ENCODE measurements at places on chromosomes 13 and 19. TPM values are rescaled to one million over a fixed set of nuclear protein-coding genes. Genes with fewer than 3 reads are reported as not detected.

- peak within 1 kb of the TSS; percentile 86 for H3K4me3 ChIP-seq
- peaks cover 8% of the 10 kb centered on the region for H3K4me1 ChIP-seq
- H3K27ac ChIP-seq: no peak within 1 kb of the TSS
- peak; percentile 59 for DNase-seq
- peaks cover 2% of the 10 kb centered on the region for H3K36me3 ChIP-seq
Observed at GRCh38 chr19:44643605-44644401, at the start of gene PVR. Gene PVR, plus strand, starts transcription at chr19:44643910. Its CDS starts 187 bp downstream, at chr19:44644097.

DNA sequence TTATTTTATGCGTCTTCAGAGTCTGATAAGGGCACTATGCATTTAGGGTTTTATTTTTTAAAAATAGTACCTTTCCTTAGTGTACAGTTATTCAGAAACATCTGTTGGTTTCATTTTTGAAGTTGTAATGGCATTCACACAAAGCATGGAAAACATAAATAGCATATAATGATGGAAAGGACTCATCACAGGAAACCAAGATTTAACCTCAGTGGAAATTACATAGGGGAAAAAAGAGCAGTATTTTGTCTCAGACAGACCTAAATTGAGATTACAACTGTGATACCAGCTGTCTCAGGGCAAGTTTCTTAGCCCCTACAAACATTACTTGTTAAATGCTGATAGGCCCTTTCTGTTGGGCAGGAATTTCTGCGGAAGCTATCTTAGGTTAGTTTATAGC is 57.2 kb downstream of the NHLRC3 start:
- peak overlapping the region; percentile 87 for H3K27ac ChIP-seq
- no peaks in the 10 kb centered on the region for H3K27me3 ChIP-seq
- H3K4me3 ChIP-seq: peak overlapping the region; percentile 77
- peaks cover 33% of the 10 kb centered on the region for H3K4me1 ChIP-seq
- no peaks in the 10 kb centered on the region for H3K36me3 ChIP-seq
- no peak for DNase-seq

DNA sequence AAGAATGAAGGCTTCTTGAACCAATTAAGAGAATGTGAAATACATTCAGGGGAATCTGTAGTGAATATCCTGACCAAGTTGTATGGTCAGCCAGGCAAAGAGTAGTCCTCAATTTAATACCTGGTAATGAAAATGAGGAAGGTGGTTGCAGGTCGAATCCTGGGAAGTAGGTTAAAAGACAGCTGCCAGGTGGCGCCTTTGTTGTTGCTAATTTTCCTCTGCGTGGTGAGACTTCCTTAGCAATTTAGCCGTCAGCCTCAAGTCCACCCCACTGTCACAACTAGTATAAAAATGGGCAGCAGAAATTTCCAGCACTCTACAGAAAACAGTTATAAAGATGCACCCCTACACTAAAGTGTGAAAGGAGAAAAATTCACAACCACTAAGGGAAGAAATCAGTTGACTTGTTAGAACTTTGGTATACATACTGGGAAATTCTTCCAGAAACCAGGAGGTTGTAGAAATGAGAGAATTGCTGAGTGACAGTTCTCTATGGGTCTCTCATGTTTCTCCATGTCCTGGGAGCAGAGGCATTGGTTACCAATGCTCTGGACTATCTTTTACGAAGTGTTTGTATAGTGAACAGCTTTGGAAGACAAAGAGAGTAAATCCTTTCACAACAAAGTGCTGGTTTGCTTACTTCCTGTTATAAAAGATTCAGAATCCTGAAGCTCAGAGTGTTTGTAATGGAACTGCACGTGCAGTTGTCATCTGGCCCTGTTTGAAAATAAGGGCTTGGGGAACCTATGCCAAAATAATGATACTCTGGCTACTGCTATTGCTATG is 235.9 kb downstream of the NHLRC3 start:
- no peak overlapping the region for H3K27ac ChIP-seq
- DNase-seq: no peak
- H3K27me3 ChIP-seq: peaks cover 14% of the 10 kb centered on the region
- H3K36me3 ChIP-seq: no peaks in the 10 kb centered on the region

DNA sequence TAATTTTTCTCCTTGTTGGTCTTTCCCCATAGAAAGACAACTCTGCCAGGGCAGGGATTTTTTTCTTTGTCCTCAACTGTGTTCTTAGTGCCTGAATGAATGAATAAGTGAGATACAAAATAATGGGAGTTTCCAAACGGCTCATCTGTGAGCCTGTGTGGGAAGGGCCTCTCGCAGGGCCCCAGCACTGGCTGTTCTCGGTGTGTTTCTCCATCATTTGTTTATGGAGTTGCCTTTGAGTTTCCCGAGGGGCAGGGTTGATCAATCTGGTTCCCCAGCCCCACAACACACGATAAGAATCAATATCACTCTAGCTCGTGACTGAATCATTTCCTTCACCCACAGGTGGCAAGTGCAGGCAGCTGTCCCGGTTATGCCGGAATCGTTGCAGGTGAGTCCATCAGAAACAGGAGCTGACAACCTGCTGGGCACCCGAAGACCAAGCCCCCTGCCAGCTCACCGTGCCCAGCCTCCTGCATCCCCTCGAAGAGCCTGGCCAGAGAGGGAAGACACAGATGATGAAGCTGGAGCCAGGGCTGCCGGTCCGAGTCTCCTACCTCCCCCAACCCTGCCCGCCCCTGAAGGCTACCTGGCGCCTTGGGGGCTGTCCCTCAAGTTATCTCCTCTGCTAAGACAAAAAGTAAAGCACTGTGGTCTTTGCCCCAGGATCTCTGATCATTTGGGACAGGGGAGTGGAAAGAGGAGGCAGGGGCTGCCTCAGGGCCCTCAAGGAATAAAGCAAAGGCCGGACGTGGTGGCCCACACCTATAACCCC is 14.9 kb downstream of the FXYD5 start:
- peaks cover 47% of the 10 kb centered on the region for H3K36me3 ChIP-seq
- H3K4me1 ChIP-seq: peaks cover 32% of the 10 kb centered on the region
- no peaks in the 10 kb centered on the region for H3K27me3 ChIP-seq
- no peak overlapping the region for H3K4me3 ChIP-seq
- peak overlapping the region; percentile 71 for H3K27ac ChIP-seq
- DNase-seq: no peak

DNA sequence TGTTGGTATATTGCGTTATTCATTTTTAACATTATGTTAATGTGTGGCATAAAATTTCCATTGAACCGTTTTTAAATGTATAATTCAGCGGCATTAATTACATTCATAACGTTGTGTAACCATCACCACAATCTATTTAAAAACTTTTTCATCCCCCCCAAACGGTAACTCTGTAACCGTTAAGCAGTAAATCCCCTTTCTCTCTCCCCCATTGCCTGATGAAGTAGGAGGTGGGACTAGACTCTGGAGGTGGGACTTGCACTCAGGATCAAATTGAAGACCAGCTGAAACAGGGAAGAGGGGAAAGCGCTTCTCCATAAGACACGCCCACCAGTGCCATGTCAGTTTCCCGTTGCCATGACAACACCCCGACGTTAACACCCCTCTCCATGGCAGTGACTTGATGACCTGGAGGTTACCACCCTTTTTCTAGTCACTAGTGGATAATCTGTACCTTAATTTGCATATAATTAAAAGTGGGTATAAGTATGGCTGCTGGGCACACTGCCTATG is 16.8 kb downstream of the CLEC11A start:
- H3K36me3 ChIP-seq: no peaks in the 10 kb centered on the region
- no peak for DNase-seq
- no peaks in the 10 kb centered on the region for H3K4me1 ChIP-seq

- H3K36me3 ChIP-seq: peaks cover 10% of the 10 kb centered on the region
- no peaks in the 10 kb centered on the region for H3K4me1 ChIP-seq
- H3K27ac ChIP-seq: no peak overlapping the region
- peaks cover 12% of the 10 kb centered on the region for H3K27me3 ChIP-seq
- no peak overlapping the region for H3K4me3 ChIP-seq
Observed at GRCh38 chr19:34573226-34573864, 91.8 kb downstream of the WTIP start.

GRCh38 chr19:18905513-18906236 is 9.7 kb upstream of the CERS1 start:
- no peaks in the 10 kb centered on the region for H3K27me3 ChIP-seq
- H3K4me1 ChIP-seq: no peaks in the 10 kb centered on the region

- no peak for DNase-seq
- peaks cover 2% of the 10 kb centered on the region for H3K36me3 ChIP-seq
- H3K27ac ChIP-seq: no peak overlapping the region
- no peaks in the 10 kb centered on the region for H3K27me3 ChIP-seq
Observed at GRCh38 chr13:51674276-51674675, 90.0 kb downstream of the WDFY2 start.

- peak overlapping the region; percentile 71 for H3K27ac ChIP-seq
- H3K4me3 ChIP-seq: peak overlapping the region; percentile 57
- peaks cover 1% of the 10 kb centered on the region for H3K36me3 ChIP-seq
- no peak for DNase-seq
- no peaks in the 10 kb centered on the region for H3K27me3 ChIP-seq
Observed at GRCh38 chr19:34667349-34668076, 9.4 kb downstream of the SCGB2B2 start.

- no peaks in the 10 kb centered on the region for H3K4me1 ChIP-seq
- no peaks in the 10 kb centered on the region for H3K36me3 ChIP-seq
- no peak for DNase-seq
- H3K27me3 ChIP-seq: no peaks in the 10 kb centered on the region
- H3K4me3 ChIP-seq: no peak overlapping the region
Observed at GRCh38 chr13:103164251-103164650, 98.0 kb upstream of the SLC10A2 start.

GRCh38 chr19:15869873-15870272 is 28.0 kb downstream of the CYP4F2 start:
- no peak overlapping the region for H3K27ac ChIP-seq
- peaks cover 6% of the 10 kb centered on the region for H3K4me1 ChIP-seq
- no peak for DNase-seq
- no peak overlapping the region for H3K4me3 ChIP-seq

DNA sequence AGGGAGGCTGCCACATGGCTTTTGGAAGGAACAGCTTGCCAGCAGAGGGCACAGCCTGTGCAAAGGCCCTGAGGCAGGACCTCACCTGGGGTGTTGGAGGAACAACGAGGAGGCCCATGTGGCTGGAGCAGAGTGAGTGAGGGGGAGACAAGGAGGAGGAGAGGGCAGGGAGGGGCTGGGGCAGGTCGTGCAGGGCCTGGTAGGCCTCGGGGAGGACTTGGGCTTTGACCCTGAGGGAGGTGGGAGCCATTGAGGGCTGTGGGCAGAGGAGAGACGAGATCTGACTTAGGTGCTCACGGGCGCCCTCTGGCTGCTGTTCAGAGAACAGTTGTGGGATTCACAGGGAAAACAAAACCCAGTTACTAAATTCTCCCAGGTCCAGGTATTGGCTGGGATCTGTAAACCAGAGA is 25.2 kb downstream of the ZNRF4 start:
- DNase-seq: peak; percentile 38
- no peak overlapping the region for H3K27ac ChIP-seq
- H3K4me3 ChIP-seq: no peak overlapping the region
- H3K4me1 ChIP-seq: no peaks in the 10 kb centered on the region
- H3K36me3 ChIP-seq: peaks cover 2% of the 10 kb centered on the region
- H3K27me3 ChIP-seq: peaks cover 41% of the 10 kb centered on the region

DNA sequence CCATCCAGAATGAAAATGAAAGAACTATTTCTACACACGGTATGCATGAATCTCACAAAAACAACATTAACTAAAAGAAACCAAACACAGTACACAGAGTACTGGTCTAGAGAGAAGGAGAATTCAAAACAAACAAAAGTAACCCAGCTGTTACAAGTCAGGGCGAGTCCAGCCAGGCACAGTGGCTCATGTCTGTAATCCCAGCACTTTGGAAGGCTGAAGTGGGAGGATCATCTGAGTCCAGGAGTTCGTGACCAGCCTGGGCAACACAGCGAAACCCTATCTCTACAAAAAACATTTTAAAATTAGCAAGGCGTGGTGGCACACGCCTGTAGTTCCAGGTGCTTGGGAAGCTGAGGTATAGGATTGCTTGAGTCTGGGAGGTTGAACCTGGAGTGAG is 1.7 kb upstream of the PSMC4 start:
- peaks cover 13% of the 10 kb centered on the region for H3K36me3 ChIP-seq
- DNase-seq: no peak
- peaks cover 59% of the 10 kb centered on the region for H3K4me1 ChIP-seq
- peak overlapping the region; percentile 96 for H3K4me3 ChIP-seq

DNA sequence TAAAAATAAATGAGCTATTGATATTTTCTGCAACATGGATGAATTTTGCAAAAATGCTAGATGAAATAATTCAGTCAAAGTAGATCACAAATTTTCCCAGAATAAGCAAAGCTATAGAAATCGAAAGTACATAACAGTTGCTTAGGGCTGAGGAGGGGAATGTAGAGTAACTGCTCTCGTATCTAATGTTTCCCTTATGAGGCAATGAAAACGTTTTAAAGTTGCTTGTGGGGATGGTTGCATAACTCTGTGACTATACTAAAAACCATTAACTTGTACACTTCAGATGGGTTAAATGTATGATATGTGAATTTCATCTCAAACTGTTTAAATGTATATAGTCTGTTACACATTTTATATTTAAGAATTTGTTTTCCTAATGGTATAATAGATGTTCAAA is 231.7 kb downstream of the GGACT start:
- H3K4me3 ChIP-seq: no peak overlapping the region
- H3K27ac ChIP-seq: no peak overlapping the region
- no peaks in the 10 kb centered on the region for H3K27me3 ChIP-seq
- H3K4me1 ChIP-seq: no peaks in the 10 kb centered on the region
- H3K36me3 ChIP-seq: peaks cover 3% of the 10 kb centered on the region

DNA sequence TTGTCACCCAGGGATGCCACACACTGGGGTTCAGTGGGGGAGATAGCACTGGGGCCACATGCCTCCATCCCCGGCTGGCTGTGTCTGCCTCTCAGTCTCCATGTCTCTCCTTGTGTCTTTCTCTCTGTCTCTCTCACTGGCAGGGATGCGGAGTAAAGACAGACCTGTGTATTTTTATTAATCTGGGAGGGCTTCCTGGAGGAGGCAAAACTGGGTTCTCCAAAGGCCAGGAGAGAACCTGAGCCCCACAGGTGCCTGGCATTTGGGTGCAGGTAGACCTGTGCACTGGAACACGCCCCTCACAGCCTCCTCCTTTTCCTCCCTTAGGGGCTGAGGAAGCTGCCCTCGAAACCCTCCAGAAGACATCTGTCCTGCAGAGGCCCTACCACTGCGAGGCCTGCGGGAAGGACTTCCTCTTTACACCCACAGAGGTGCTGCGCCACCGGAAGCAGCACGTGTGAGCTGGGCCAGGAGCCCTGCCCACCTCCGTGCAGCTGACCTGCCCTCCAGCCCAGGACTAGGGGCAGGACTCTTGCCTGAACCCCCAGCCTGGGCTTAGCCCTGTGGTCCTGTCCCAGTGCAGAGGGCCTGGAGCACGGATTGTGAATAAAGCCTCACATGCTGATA is 32.7 kb downstream of the DHX34 start:
- peaks cover 13% of the 10 kb centered on the region for H3K36me3 ChIP-seq
- no peak overlapping the region for H3K27ac ChIP-seq
- peaks cover 14% of the 10 kb centered on the region for H3K4me1 ChIP-seq
- DNase-seq: no peak
- no peaks in the 10 kb centered on the region for H3K27me3 ChIP-seq
- H3K4me3 ChIP-seq: no peak overlapping the region

- H3K4me3 ChIP-seq: no peak overlapping the region
- DNase-seq: peak; percentile 82
- H3K27ac ChIP-seq: no peak overlapping the region
- H3K27me3 ChIP-seq: peaks cover 16% of the 10 kb centered on the region
Observed at GRCh38 chr19:44689290-44690130, 9.4 kb upstream of the CEACAM16 start.

The NANOS3 gene
- 3.8 TPM for total RNA-seq

The FXYD5 gene
- 331 TPM for total RNA-seq

The F7 gene
- total RNA-seq: not detected

The RASGRP4 gene
- 10.1 TPM for total RNA-seq

The LGALS7B gene
- not detected for total RNA-seq

The ENOX1 gene
- total RNA-seq: 1.2 TPM

The KLK14 gene
- total RNA-seq: 0.69 TPM

The ACER1 gene
- total RNA-seq: 0.34 TPM

The TEX29 gene
- 1.1 TPM for total RNA-seq
